ENCODE measurements at places on chromosomes 1 and 21.

DNA sequence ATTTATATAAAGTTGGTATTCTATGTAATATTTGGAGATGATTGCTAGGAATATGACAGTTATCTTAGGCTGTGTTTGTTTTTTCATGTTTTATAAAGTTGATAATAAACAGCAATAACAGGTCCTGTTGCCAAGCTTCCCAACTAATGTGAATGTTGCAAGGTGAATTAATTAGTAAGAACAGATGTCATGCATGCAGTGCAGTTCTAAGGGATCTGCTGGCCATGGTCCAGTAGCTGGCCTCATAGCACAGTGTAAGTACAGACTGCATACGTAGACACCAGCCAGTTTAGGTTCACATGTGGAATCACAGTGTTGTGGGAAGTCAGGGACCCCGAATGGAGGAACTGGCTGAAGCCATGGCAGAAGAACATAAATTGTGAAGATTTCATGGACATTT lies 478.2 kb downstream of the NEGR1 start:
- no peak for DNase-seq

GRCh38 chr1:230216896-230217295 lies 149.9 kb downstream of the GALNT2 start:
- no peak for DNase-seq

DNA sequence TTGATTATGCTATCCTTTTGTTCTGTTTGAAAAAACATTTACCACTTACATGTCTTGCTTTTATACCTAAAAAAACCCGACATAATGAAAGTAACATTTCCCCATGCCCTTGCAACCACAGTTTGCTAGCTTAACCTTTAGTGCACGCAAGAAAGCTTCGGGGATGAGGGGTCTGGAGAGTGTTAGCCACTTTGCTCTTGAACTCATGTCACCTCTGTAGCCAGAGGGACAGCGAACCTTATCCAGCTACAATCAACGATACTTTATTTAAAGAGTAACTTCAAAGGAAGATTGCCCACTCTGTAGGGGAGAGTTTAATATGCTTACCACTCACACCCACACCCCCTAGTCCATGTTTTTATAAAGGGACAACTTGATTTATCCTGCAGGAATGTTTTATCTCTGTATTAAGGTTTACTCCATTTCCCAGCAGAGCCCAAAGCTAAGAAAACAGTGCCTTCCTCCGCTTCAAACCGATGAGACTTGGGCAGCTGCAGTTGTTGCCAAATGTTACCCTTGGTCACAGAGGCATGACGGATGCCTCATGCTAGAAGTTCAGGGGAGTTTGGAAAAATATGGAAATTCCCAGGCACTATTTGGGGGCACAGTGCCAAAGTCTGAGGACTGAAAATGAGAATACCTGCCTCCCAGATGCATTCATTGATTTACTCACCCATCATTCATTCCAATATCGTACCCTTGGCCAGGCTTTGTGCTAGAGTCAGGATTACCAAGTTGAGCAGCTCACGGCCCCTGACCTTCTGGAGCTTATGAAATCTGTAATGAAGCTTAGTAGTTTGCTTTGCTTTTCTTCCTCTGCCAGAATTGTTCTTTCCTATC lies 61.4 kb upstream of the VCAM1 start:
- no peak for DNase-seq

DNA sequence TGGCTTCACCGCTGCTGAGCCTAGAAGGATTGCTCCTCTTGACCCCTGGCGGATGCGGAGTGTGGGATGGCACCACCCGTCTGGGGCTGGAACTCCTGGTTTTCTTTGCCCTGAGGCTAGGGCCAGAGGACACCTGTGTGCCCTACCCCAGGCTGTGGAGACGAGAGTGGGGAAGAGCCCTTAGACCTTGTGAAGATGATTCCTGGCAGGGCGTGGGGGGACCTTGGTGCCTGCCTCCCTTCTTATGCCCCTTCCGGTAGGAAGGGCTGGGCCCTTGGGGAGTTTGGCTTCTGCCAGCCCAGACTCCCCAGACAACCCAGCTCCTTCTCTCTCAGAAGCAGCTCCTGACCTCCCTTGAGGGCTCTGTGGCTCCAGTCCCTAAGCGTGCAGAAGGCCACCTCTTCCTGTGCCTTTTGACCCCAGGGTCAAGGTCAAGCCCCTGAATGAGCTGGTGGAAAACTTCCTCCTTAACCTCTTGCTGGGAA lies 891 bp downstream of the RPS6KA1 start:
- no peak for DNase-seq

GRCh38 chr1:202320081-202320405 lies 21.7 kb downstream of the UBE2T start:
- DNase-seq, result no peak

- DNase-seq, result peak; percentile 36
Observed at GRCh38 chr21:38228115-38228514, 28.7 kb upstream of the KCNJ15 start.

Measured in epithelial cell of prostate (primary cell).